ENCODE measurements at places on chromosomes 1 and 21.

GRCh38 chr1:64038119-64038518 is 165.3 kb upstream of the UBE2U start:
- DNase-seq = no peak

GRCh38 chr1:96887501-96887900 is 165.9 kb downstream of the PTBP2 start:
- no peak for DNase-seq

GRCh38 chr1:156281693-156282478 is 739 bp downstream of the SMG5 start:
- no peak for DNase-seq

DNA sequence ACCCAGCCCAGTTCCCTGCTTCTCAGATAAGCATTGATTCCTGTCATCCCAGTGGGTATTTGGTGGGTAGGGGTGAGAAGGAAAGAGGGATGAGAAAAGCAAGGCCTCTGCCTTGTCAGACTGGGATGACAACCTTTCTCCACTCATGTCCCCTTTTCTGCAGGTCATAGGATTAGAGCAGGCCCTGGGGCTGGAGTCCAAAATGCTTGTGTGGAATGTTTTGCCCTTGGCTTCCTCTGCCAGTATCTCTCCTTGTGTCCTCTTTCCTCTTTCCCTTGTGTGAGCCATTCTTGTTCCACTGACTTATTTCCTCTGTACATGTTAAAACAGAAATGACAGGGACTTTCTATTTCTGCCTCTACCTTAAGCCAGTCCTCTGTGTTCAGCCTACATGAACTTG is 4.1 kb downstream of the ATP2B4 start:
- DNase-seq = no peak

DNA sequence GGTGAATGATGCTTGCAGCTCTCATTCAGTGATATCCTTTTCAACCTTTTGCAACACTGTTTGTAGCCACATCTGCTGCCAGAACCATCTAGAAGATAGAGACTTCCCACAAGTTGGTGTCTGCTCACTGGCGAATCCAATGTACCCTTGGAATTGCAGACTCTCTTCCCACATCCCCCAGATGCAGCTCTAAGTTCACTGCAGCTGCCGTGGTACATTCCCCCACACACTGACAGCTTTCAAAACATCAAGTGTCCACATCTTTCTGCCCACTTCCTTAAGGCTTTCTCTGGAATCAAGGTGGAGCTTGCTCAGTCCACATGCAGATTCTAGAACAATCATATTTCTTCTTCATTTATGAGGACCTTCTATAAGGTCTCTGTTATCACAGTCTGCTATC is 99.2 kb downstream of the PLPPR4 start:
- DNase-seq = no peak

GRCh38 chr1:2115702-2116341 is 65.6 kb downstream of the PRKCZ start:
- DNase-seq = no peak

GRCh38 chr1:5415606-5416005 is 576.6 kb downstream of the NPHP4 start:
- DNase-seq = no peak

DNA sequence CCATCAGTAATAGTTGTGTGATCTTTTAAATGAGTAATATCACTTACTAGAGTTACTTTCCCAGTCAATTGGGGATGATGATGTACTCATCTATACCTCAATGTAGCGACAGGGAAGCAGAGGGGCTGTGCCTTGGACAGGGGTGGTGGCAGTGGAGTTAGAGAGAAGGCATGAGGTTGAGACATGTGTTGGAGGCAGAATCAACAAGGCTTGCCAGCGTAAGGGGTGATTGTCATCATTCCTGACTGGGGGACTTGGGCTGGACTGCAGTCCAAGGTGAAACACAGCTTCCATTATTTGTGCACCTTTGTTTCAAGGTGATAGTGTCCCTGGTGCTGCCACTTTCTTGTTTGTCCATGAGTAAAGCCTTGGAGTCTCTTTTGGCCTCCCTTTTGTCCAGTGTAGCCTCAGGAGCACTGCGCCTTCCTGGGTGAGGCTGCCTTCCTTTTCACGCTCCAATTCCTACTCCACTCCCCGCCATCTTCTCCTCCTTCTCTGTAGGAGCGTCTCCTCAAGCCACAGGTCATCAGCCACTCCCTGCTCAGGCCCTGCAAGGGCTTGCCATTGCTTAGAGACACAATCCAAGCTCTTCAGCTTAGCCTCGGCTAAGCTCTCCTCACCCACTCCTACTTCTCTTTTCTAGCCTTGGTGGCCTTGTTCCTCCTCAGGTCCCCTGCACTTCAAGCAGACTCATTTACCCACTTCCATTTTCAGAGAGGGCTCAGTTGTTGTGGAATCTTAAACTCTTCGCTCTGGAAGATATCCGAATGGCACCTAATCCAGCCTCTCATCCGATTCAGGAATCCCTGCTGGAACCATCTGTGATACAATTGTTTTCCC is 77.6 kb upstream of the CD34 start:
- no peak for DNase-seq

GRCh38 chr1:38046333-38046883 is at the start of gene POU3F1:
Gene POU3F1, minus strand, starts transcription at chr1:38046793. Its CDS starts 50 bp downstream, at chr1:38046743.
- no peak for DNase-seq

DNA sequence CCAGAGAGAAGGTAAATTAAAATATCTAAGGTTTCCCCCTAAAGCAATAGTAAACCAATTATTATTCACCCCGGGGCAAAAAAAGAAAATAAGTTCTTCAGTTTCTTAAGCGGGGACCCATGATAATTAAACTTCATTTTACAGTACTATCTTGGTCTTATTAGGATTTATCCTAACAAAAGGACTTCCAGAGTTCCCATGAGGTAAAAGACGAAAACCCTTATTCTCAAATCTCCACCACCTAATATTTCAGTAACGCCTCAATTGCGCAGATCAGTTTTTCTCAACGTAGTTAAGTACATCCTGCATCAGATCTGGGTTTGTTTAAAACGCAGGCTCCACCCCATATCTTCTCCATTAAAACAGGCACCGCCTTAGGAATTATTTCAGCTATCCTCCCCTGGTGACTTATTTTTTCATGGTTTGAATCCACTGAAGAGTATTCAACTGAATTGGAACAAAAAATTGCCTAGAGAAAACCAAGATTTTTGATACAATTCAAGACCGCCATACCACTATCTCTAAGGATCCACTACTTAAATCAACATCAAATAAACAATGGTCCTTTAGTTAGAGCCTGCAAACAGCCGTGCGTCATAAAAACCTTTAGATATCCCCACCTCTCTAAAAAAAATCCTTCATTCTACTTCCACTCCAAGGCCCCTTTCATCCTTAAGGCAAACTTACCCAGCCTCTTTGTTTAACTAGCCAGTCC is 1.7 kb downstream of the MCL1 start:
- DNase-seq = no peak

GRCh38 chr1:64679177-64679576 is 65.7 kb upstream of the RAVER2 start:
- no peak for DNase-seq

DNA sequence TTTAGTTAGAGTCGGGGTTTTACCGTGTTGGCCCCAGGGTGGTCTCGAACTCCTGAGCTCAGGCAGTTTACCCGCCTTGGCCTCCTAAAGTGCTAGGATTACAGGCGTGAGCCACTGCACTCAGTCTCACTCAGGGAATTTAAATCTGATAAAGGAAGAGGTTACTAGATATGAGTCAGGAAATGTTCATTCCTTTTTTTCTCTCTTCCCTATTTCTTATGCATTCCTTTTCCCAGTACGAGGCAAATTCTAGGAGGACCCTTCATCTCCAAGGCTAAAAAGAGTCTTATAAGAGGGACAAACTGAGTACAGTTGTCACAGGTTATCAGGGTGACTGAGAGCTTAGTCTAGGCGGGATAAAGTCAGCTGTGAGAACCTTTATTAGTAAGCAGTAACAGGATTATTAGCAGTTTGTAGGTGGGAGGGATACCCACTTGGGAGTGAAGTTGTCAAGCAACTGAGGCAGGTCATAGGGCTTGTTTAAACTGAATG is 9.1 kb downstream of the MACF1 start:
- DNase-seq = no peak

DNA sequence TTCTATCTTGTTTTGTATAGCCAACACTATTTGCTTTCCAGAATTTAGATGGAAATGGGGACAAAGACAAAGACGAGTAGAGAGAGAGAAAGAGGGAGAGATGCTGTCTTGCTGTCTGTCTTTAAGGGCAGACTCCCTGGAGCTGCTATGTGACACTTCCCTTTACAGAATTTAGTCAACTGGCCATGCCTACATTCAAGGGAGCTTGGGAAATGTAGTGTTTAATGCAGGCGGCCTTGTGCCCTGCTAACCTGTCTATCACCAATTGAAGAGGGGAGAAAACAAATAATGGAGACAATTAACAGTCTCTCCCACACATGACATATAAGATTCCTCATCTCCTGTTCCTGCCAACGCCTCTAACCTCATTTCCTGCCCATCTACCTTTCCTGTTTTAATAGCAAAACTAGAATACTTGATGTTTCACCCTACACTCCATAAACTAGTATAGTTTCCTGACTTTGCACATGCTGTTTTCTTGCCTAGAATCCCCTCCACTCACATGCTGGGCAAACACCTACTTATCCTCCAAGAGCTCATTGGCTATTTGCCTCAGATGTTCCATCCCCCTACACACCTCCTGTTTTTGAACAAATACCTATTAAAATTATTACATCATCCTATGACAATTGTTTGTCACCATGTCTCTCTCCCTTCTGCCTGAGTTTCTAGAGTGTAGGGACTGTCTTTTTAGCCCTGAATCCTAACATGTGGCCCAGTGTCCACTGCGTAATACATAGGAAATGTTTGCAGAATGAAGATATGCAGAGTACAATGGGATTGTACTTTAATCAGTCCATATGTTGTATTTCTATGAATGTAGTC is 117.2 kb downstream of the SLC25A24 start:
- DNase-seq = no peak

- no peak for DNase-seq
Measured at GRCh38 chr1:31497601-31498000, 78.7 kb upstream of the TINAGL1 start.

Data from activated T-cell treated with anti-CD3 and anti-CD28 coated beads for 1 hour (primary cell).